ENCODE measurements at places on chromosomes 7 and 10. TPM values are rescaled to one million over a fixed set of nuclear protein-coding genes. Genes with fewer than 3 reads are reported as not detected.

The ADRB1 gene
- total RNA-seq: 0.07 TPM

The GHRHR gene
- total RNA-seq: not detected

The MLXIPL gene
- total RNA-seq: 17.2 TPM

The GSDME gene
- total RNA-seq: 30.0 TPM

The OR2A5 gene
- total RNA-seq: not detected

The HOXA13 gene
- total RNA-seq: 0.04 TPM

The TRPV5 gene
- not detected for total RNA-seq

The EBF3 gene
- total RNA-seq: not detected

The ERVW-1 gene
- not detected for total RNA-seq

The PSMC2 gene
- total RNA-seq: 181 TPM

The ANKRD22 gene
- total RNA-seq: not detected

The TMEM236 gene
- total RNA-seq: not detected

The CRYGN gene
- not detected for total RNA-seq

The IRF5 gene
- 2.9 TPM for total RNA-seq
